Gastrocnemius medialis (tissue), 4 donors: ENCODE measurements at places on chromosomes 4 and X. TPM values are rescaled to one million over a fixed set of nuclear protein-coding genes. Genes with fewer than 3 reads are reported as not detected.

EREG gene
- not detected for total RNA-seq

ASB12 gene
- 30.4 TPM for total RNA-seq

CT45A1 gene
- not detected for total RNA-seq

SATL1 gene
- not detected for total RNA-seq

IGFBP7 gene
- total RNA-seq: 241 TPM

GLUD2 gene
- 1.2 TPM for total RNA-seq

RAB39B gene
- total RNA-seq: not detected

ZNF711 gene
- 0.64 TPM for total RNA-seq

FGFR3 gene
- 0.18 TPM for total RNA-seq

MAOB gene
- 31.2 TPM for total RNA-seq

TRMT44 gene
- total RNA-seq: 16.4 TPM

ARMCX2 gene
- total RNA-seq: 5.0 TPM

PABPC5 gene
- total RNA-seq: 0.34 TPM

CDKN2AIP gene
- total RNA-seq: 17.3 TPM

SSX3 gene
- not detected for total RNA-seq

TCEAL2 gene
- total RNA-seq: not detected

DNA sequence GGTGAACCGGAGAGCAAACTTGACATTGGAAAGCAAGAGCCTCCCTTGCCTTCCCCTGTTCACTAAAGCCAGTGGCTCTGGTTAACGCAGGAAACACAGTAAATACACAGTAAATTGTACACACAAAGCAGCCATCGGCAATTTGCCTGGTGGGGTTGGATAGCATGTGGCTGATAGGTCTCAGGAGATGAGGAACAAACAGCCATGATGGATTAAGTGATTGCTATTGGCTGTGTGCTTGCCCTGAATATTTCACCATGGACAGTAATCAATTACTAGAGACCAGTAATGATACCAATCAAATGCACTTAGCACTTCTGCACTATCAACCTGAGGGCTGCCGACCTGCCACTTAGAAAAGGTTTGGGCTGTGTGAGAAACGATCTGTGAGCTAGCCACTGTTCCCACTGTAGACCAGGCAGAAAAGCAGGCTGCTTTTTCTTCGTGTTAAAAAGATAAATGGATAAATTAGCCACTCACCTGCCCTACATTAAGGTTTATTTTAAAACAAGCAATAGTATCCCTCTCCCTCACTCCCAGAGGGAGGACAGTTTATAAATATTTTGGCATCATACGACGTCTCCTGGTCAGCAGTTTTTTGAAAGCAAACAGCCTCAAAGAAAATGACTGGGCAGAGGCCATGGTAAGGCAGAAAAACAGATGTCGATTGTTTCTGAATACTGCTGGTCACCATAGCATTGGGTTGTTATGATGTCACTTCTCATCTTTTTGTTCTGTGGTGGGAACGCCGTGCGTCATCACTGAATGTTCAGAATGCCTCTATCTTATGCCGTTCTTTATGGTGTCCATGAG is 167.1 kb downstream of the MAML3 start:
- no peak for DNase-seq

- no peak for DNase-seq
These were observed 35.4 kb upstream of the UGT2A3 start for GRCh38 chr4:68987007-68987406.

- DNase-seq: no peak
These were observed 203.4 kb downstream of the MAML3 start for GRCh38 chr4:139950568-139950967.

DNA sequence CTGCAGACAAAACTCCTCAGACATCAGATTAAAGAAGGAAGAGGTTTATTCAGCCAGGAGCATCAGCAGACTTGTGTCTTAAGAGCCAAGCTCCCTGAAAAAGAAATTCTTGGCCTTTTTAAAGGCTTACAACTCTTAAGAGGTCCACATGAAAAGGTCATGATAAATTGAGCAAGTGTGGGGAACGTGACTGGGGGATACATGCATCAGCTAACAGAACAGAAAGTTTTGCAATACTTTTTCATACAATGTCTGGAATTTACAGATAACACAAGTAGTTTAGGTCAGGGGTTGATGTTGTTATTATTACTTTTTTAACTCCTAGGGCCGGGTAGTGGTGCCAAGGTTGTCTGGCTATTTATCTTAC is 55.6 kb upstream of the RBMX start:
- no peak for DNase-seq

DNA sequence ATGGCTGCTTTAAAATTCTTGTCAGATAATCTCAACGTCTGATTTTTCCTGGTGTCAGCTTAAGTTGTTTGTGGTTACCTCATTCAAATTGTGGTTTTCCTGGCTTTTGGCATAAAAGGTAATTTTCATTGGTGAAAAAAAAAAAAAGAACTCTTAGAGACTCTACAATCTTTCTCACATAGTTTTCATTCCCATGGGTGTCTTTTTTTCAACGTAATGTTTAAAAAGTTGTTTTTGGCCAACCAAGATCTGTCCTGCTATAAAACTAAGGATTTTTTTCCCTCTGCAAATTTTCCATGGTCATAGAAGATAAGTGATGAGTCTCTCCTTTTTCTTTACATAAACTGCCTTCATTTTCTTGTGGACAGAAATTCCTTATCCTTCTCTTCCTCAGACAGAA is 28.9 kb upstream of the RPS6KA6 start:
- DNase-seq: no peak

- DNase-seq: no peak
These were observed 6.4 kb downstream of the ZCCHC18 start for GRCh38 chrX:104118765-104119164.

DNA sequence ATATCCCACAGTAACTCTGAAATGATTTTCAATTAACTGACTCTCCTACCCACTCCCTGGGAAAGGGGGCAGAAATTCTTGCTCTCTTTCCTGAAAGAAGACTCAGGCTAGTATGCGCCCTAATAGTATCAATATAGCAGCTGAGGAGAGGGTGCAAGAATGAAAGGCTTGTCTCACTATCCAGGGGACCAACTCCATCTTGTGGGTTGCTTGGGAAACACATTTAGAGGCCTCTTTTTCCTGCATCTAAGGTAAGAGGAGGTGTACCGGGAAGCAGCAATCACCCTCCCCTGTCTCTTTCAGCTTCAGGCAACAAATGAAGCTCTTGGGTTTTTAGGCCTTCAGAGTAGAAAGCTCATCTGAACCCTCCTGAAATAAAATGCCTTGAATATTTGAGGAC is 11.3 kb downstream of the TMEM255A start:
- DNase-seq: no peak

GRCh38 chrX:130091980-130092522 is 18.2 kb downstream of the ELF4 start:
- DNase-seq: no peak

DNA sequence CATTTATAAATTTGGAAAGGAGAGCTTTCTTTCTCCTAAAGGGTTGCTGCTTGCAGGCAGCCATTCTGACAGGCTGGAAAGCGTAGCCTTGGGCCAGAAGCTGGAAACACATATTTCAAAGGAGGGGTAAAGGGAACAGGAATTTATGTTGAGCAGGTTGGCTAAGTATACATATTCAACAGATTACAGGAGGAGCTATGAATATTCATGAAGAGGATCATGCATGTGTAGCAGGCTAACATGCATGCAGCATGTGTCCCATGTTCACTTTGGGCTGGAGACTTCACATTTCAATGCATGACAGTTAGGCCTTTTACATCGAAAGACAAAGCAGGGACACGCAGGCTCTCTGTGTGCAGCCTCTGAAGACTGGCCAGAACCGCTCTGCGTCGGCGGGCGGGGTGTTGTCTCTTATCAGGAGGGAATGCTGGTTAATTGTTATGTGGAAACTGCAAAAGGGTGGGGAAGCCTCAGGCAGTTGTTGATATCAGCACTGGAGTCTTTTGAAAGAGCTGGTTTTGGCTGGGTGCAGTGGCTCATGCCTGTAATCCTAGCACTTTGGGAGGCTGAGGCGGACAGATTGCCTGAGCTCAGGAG is 31.5 kb downstream of the CASP3 start:
- no peak for DNase-seq

- no peak for DNase-seq
These were observed 13.6 kb upstream of the C4orf50 start for GRCh38 chr4:6031846-6032245.

- DNase-seq: no peak
These were observed 23.8 kb upstream of the CXorf38 start for GRCh38 chrX:40671126-40671525.

DNA sequence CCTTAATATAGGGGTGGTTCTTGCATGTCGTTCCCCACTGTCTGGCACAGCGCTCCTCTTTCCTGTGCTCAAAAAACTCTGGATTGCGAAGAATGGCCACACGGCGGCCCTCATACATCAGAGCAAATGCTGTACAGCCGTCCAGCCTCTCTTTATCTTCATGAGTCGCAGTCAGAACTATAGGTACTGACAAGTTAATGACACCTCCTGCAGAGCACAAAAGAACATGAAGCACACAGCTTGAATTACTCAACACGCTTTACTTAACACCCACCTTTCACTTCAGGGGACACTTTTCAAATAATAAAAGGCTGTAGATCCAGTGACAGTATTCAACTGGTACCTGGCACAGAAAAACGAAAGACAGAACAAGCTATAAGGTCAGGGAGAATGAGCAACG is 65.3 kb downstream of the PAPSS1 start:
- no peak for DNase-seq

- DNase-seq: no peak
These were observed 25.4 kb upstream of the CXCL3 start for GRCh38 chr4:74063859-74064258.

- no peak for DNase-seq
These were observed 539.7 kb upstream of the GRID2 start for GRCh38 chr4:91764085-91764484.

GRCh38 chr4:38769441-38769840 is 13.3 kb downstream of the TLR10 start:
- no peak for DNase-seq

- DNase-seq: no peak
These were observed 343.1 kb downstream of the MID1IP1 start for GRCh38 chrX:39144323-39144722.

- no peak for DNase-seq
These were observed 598 bp downstream of the MAOB start for GRCh38 chrX:43881410-43882293.

GRCh38 chrX:141314441-141314840 is 72.1 kb upstream of the SPANXC start:
- no peak for DNase-seq

- peak; percentile 10 for DNase-seq
These were observed 2.5 kb upstream of the RS1 start for GRCh38 chrX:18674417-18674787.

GRCh38 chrX:2889045-2889605 is 40.0 kb downstream of the ARSD start:
- DNase-seq: no peak

DNA sequence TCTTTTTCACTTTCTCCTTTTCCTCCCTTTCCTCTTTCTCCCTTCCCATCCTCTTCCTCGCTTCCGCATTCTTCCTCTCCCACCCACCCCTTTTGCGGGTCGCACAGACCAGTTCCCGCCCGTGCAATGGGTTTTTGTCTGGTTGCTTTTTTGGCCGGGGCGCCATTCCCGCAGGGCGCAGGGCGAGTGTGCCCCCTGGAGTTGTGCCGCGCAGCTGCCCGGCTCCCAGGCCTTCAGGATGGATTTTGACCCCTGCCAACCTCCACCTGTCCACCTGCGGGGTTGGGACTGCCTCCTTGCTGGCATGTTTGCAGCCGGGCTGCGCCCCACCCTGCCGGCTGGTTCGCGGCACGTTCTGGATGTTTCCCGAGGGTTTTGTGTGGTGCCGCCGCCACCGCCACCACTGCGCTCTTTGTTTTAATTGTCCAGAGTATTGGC is 578 bp upstream of the SEL1L3 start:
- DNase-seq: no peak

- no peak for DNase-seq
These were observed 75.8 kb upstream of the NHS start for GRCh38 chrX:17299206-17299605.

DNA sequence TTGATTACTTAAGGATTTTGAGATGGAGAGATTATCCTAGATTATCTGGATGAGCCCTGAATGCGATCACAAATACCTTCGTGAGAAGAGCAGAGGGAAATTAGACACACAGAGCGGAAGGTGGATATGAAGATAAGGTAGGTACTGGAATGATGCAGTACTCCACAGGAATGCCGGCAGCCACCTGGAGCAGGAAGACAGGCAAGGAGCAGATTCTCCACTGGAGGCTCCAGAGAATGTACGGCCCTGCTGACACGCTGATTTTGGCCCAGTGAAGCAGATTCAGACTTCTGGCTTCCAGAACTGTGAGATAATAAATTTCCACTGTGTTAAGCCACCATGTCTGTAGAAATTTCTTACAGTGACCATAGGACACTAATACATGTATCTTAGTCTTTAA is 79.4 kb upstream of the PITX2 start:
- no peak for DNase-seq

GRCh38 chrX:2576793-2577192 is 76.0 kb upstream of the DHRSX start:
- no peak for DNase-seq

GRCh38 chrX:44025555-44025954 is 52.4 kb upstream of the NDP start:
- no peak for DNase-seq

DNA sequence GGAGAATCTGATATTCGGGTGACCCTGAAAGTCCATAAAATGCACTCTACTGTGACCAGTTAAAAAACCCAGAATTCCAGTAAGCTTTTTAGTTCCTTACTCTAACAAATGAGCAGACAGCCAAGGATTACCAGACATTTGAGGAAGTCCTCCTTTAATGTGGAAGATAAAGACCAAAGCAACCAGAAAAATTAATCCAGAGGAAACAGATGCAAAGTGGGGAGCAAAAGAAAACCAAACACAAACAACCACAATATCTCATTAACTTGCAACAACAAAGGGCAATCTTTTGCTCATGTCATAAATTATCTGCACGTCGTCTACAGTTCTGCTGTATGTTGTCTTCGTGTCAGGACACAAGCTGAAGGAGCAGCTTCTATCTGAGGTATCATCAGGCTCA is 164.4 kb downstream of the PJA1 start:
- no peak for DNase-seq

DNA sequence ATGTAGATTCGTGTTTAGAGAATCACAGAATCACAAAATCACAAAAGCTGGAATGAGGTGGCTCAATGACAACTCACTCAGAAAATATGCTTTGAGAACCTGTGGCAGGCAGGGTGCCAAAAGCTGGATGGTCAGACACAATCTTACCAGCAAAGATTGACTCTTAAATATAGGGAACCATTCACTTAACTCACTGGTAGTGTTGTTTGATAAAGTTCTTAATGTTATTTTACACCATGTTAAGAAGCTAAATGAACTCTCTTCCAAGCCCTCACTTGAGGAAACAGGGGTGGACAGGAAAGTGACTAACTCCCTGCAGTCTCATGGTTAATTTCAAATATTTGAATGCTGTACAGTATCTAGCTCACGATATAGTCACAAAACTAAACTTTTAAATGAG is 5.7 kb upstream of the SCOC start:
- no peak for DNase-seq

DNA sequence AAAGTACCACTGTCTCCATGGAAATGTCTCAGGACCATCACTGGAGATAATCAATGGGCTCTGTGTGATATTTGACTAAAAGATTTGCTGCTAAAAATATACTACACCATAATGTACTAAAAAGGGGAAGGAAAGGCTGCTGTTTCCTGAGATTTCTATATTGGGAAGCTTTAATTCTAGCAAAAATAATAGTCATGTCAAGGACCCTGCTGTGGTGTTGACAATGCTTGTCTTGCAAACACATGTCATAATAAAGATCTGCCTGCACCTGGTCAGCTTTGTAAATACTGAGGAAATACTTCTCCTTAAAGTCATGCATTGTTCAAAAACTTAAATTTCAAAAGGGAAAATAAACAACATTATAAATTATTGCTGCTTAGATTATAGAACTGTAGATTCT is 417.9 kb downstream of the GPM6A start:
- no peak for DNase-seq

- DNase-seq: no peak
These were observed 44.3 kb downstream of the GALNTL6 start for GRCh38 chr4:171857302-171858012.
